Activated CD8-positive, alpha-beta memory T cell treated with anti-CD3 and anti-CD28 coated beads for 24 hours (primary cell): ENCODE measurements at places on chromosomes 1 and 21.

GRCh38 chr1:36781098-36781497 is 253.2 kb downstream of the GRIK3 start:
- DNase-seq, result no peak

DNA sequence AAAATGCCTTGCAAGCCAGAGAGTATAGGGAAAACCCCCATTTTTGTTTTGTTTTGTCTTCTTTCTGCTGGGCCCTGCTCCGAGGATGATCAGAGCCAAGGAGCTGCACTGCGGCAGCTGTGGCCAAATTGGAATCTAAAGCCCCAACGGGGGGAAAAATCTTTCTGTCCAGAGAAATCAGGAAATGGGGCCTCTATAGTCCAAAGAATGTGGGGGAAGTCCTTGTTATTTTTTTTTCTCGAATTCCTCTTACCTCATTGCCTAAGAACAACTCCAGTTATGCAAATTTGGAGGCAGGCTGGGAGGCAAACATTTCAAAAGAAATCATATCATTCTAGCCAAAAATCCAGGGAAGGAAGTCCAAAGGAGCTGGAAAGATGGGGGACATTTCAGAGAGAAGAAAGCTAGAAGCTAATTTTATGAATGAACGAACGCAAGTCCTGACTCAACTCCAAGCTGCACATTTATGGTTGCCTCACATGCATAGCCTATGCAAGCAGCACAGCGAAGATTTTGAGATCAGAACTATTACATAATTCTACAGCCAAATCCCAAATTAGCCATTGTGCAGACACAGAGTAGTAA is 263.2 kb downstream of the KCTD3 start:
- no peak for DNase-seq

DNA sequence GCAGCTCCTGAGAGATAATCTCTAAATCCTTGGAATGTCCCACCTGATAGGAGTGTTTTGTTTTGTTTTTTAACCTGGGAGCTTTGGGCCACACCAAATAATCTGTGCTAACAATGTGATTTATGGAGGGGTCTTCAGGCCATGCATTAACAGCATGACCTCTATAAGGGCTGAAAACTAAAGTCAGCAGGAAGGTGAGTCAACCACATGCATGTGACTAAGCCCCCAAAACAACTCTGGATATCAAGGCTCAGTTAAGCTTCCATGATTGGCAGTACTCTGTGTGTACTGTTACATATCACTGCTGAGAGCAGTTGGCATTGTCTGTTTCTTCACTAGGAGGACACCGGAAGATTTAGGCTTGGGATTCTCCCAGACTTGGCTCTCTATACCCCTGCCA is 10.7 kb downstream of the AUNIP start:
- DNase-seq, result no peak

GRCh38 chr1:156481527-156481926 is 19.0 kb downstream of the MEF2D start:
- DNase-seq, result no peak

GRCh38 chr1:73564294-73564693 is 633.7 kb downstream of the LRRIQ3 start:
- no peak for DNase-seq

DNA sequence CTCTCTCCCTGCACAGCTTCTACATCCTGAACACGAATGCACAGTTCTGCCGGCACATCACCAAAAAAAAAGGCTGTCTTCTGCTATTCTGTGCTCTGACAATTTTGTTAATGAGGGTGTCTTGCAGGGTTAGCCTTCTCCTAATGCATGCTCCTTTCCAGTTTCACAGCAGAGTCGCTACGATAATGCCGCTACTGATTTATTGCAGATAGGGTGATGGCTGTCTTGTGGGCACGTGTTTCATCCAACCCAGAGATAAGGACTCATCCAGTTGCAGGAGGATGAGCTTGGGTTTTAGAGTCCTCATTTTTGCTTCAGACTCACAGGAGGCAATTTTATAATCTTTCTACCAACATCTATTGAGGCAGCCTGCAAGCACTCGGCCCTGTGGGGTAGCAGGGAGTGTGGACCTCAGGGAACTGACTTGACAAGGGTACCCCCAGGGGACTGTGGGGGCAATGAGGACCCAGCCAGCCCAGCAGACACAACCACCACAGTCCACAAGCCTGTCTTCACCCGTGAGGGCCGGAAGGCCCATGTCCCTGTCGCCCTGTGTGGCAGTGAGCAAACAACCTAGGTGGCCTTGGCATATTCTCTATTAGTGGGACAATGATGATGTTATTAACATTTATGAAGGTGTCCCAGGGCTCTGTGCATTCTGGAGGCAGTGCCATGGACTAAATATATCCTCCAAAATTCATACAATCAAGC is 15.4 kb upstream of the UTS2 start:
- DNase-seq, result no peak

- no peak for DNase-seq
These were observed 10.0 kb downstream of the TTF2 start for GRCh38 chr1:117070124-117070523.

DNA sequence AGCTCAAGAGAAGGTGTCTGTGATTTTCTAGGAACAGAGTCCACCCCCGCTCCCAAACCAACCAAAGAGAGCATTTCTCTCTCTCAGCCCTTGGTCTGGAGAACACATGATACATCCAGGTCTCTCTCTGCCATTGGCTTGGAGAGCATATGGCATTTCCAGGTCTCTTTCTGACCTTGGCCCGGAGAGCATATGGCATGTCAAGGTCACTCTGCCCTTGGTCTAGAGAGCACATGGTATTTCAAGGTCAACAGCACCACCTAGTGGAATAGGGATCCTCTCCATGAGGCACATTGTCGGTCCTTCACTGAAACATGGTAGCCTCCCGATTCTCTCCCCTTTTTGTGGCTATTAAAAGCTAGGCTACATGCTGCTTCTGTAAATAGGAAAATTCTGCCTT is 437.7 kb upstream of the OLFM3 start:
- DNase-seq, result no peak

DNA sequence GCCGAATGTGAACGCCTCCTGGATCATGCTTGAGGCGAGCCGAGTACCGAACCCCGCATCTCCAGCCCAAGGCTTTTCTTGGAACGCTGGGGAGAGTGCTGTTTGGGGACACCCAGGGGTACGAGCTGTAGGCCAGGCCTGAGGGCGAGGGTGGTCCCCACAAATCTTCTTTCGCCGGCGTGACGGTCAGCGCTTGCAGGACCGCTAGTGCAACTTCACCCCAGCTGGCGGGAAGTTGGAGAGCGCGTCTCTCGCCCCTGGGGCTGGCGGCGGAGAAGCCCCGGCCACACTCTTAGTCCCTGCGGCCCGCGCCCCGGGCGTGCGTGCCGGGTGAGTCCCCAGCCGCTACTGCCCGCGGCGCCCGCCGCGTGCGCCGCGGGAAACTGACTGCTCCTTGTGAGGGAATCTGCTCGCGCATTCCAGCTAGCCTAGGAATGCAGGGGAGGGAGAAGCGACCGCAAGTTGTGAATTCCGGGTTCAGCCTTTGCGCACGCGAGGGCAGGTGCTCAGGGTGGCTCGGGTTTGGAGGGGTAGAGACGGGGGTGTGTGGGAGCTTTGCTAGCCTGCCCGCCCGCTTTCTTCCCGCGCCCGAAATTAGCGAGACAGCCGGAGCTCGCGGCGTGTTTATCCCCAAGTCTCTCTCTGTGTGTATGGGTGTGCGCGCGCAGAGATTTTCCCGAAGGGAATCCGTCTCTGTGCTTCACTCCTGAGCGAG is 884 bp downstream of the LHX4 start:
- peak; percentile 67 for DNase-seq

GRCh38 chr1:14366091-14367018 is 232.1 kb upstream of the KAZN start:
- no peak for DNase-seq

DNA sequence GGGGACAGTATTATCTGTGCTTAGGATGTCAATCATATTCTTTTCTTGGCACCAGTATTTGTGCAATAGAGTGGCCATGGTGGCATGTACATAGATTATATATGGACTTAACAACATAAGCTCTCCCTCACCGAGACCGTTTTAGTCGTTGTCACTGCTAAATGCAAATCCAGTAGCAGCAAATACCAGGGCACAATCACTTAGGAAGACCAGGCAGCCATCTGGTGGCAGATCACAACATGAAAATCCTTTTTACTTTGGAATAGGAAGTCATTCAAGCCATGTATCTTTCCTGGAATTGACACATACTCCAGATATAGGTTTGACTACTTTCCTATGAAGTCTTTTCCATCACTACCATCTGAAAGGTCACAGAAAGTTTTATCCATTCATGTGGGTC is 53.2 kb upstream of the C1orf87 start:
- DNase-seq, result no peak

DNA sequence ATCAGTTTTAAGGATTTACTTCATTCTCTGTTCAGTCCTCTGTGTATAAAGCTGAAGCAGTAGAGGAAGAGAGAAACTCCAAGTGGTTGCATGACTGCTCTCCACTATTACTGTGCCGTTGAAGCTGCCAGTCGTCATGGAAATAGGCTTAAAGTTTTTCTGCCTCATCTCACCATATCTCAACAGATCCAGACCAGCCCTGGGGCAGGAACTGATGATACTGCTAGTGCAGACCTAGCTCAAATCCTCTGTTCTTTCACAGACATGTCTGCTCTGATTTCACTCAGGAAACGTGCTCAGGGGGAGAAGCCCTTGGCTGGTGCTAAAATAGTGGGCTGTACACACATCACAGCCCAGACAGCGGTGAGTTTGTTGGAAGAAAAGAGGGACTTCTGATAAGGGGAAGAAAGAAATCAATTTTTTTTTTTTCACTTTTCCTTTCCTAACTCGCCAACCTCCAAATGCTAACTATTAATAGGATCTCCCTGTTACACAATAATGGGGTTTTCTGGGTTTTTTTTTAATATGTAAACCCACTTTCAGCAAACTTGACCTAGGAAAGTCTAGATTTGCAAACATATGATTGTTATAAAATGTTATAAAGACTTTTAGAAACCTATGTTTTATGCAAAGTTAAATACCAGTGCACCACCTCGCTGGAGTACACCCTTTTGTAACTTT is 22.2 kb upstream of the STRIP1 start:
- no peak for DNase-seq
